Right atrium auricular region (tissue), 2 donors: ENCODE measurements at places on chromosomes 4 and X. TPM values are rescaled to one million over a fixed set of nuclear protein-coding genes. Genes with fewer than 3 reads are reported as not detected.

GRCh38 chr4:158850800-158851644 is 82.2 kb downstream of the FNIP2 start:
- no peak for DNase-seq

DNA sequence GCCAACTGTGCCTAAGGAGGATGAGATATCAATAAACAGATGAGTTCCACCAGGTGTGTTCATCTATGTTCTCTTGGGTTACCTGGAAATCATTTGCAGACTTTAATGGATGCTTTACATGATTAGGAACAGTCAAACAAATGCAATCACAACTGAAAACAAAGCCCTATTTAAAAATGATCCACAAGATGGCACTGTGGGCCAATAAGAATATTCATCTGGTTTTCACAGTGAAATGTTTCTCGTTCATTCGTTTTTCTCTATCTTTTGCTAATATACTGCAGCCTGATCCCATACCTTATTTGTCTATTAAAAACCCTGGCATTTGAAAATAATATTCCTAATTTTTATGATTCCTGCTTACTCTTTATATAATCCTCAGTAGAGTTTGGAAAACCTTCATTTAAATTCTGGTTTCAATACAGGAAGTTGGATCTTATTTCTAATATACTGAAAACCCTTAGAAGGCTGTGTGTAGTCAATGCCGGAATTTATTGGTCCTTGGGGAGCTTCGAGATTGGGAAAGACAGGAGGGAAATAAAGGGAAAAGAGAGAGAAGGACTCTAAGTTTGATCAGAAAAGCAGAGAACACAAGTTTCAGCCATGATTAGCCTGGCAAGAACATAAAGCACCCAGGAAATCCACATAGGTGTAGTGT is 63.8 kb upstream of the TAPT1 start:
- DNase-seq, result no peak

DKK2 gene
- total RNA-seq, result 1.8 TPM

ADH1A gene
- total RNA-seq, result not detected

- no peak for DNase-seq
Measured at GRCh38 chr4:30756553-30756952, 36.4 kb downstream of the PCDH7 start.

DNA sequence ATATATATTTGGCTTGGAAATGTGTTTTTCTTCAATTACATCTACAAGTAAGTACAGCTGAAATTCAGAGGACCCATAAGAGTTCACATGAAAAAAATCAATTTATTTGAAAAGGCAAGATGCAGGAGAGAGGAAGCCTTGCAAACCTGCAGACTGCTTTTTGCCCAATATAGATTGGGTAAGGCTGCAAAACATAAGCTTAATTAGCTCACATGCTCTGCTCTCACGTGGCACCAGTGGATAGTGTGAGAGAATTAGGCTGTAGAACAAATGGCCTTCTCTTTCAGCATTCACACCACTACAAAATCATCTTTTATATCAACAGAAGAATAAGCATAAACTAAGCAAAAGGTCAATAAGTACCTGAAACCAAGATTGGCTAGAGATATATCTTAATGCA is 26.1 kb downstream of the NUDT6 start:
- no peak for DNase-seq

- DNase-seq, result no peak
Measured at GRCh38 chrX:32894679-32895078, 316.7 kb downstream of the DMD start.

DNA sequence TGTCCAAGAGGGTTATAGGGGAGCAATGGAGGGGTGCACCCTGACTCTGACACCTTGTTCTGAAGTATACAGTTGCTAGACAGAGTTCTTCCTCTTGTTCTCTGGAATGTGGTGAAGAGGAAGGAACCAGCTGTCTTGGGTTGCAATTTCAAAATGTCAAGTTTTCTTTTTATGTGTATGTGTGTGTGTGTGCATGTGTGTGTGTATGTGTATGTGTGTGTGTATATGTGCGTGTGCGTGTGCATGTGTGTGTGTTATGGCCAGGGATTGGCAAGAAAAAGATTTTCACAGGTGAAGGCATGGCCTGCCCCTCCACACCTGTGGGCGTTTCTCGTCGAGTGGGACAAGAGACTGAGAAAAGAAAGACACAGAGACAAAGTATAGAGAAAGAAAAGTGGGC is 81.6 kb upstream of the ADGRA3 start:
- no peak for DNase-seq

GRCh38 chrX:94830717-94831116 is 1156.7 kb downstream of the FAM133A start:
- no peak for DNase-seq

ODAM gene
- not detected for total RNA-seq

- DNase-seq, result no peak
Measured at GRCh38 chrX:8364369-8365141, 100.1 kb upstream of the VCX3B start.

F8A3 gene
- total RNA-seq, result 9.2 TPM

GRCh38 chrX:134542485-134542884 is 82.5 kb downstream of the HPRT1 start:
- peak; percentile 50 for DNase-seq

GRCh38 chr4:88820698-88821415 is 123.2 kb upstream of the NAP1L5 start:
- DNase-seq, result no peak

DNA sequence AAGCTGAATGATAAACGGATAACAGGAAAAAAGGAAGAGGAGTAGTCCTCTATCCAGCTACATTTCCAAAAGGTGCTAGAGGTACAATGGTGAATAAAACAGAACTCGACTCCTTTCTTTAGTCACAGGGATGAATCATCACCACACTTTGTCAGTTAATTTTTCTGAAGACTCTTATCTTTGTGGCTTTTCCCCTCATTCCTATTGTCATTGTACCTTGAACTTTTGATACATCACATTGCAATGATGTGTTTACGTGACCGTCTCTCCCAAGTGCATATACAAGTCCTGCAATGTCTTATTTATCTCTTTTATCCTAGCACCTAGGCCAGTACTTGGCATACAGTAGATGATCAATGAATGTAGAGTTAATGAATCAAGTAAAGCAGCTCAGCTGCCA is 134.7 kb downstream of the LHFPL1 start:
- no peak for DNase-seq

GRCh38 chr4:47312170-47312569 is 151.3 kb downstream of the COMMD8 start:
- no peak for DNase-seq

DNA sequence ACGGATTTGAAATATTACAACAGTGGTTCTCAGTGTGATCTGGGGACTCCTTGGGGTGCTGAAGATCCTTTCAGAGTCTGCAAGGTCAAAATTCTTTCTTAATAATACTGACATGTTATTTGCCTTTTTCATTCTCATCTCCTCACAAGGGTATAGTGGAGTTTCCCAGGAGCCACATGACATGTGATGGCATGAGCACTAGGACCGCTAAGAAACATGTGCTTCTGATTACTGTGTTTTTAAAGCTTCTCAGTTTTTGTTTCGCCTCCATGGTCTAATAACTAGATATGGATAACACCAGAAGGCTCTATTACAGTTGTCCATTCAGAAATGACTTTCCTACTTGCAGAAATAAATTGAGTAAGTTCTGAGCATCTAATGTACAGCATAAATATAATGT is 156.1 kb downstream of the RAB28 start:
- no peak for DNase-seq

GRCh38 chr4:16991450-16991849 is 93.0 kb upstream of the LDB2 start:
- DNase-seq, result no peak

HTT gene
- 18.1 TPM for total RNA-seq

DNA sequence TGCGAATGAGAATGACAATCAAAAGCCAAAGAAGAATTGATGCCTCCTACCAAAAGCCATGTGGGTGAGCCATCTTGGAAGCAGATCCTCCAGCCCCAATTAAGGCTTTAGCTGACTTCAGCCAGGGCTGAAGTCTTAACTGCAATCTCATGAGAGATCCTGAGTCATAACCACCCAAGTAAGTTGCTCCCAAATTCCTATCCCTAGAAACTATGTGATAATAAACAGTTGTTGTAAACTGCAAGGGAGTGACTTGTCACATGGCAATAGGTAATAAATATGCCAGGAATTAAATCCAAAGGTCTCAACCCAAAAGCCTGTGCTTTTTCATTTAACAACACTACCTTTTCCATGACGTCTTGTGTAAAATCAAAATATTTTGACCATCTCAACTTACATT is 154.2 kb upstream of the TBL1X start:
- DNase-seq, result no peak

DNA sequence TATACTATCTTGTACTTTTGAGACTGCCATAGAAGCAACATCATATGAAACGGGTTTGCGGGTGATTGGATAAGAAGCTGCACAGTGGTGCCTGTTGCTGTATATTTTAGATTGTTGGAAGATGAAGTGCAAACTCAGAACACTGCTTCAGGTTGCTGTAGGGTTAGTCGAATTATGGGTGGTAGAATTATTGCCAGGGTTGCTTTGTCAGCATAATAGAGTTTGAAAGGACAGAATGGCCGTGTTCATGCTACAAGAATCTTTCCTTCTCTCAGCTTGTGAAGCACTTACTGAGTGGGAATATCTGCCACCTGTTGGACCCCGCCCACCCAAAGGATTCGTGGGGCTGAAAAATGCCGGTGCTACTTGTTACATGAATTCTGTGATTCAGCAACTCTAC is 115.5 kb downstream of the USP9X start:
- DNase-seq, result no peak

CCKAR gene
- total RNA-seq, result not detected

CEP44 gene
- 11.6 TPM for total RNA-seq

DNA sequence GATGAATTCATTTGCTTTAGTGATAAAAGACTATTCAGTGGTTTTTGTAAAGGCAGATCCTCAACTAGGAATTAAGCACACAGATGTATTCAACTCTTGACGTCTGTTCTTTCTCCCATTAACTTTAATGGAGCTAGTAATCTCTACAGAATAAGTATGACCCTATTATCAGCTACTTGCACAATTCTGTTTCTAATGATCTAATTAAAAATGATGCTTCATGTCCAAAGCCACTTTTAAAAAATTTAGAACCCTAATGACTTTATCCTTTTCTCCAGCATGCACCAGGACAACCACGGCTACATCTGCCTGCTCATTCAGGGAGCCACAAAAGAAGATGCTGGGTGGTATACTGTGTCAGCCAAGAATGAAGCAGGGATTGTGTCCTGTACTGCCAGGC is 85.4 kb downstream of the CBR4 start:
- DNase-seq, result no peak

DCAF4L1 gene
- not detected for total RNA-seq

DNA sequence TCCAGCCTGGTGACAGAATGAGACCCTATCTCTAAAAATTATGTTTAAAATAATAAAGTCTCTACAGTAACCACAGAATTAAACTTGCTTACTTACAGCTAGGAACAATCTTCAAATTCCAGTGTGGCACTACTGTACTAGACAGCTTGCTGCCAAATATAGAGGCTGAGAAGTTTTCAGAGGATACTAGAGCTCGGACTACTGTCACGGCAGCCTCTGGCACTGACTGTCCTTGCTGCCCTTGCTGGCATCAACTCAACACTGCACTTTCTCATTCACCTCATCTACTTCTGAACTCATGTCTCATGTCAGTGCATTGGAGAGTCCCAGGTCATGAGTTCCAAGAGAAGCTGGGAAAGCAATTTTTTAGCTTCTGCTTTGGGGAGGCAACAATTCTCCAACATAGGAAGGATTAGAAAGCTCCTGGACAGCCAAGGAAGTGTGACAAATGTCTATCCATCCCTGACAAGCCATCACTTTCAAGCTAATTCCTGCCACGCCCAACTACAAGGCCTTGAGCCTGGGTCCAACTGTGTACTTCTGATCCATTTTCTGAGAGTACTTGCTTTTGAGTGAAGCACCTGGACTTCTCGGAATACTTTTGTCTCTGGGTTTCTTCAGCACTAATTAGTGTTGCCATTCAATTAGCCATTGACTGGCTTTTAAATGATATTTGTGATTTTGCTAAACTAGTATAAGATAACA is 98.6 kb upstream of the NR3C2 start:
- DNase-seq, result no peak
